CD8-positive, alpha-beta T cell (primary cell): ENCODE measurements at places on chromosomes 16 and 17. TPM values are rescaled to one million over a fixed set of nuclear protein-coding genes. Genes with fewer than 3 reads are reported as not detected.

The MPP3 gene
- total RNA-seq, result not detected

The TEKT1 gene
- not detected for total RNA-seq

The TNFRSF13B gene
- total RNA-seq, result not detected

The SMARCD2 gene
- 121 TPM for total RNA-seq

The FOXJ1 gene
- total RNA-seq, result 2.7 TPM

The TEX19 gene
- not detected for total RNA-seq

The KRT33A gene
- not detected for total RNA-seq

The USP43 gene
- total RNA-seq, result 0.30 TPM

DNA sequence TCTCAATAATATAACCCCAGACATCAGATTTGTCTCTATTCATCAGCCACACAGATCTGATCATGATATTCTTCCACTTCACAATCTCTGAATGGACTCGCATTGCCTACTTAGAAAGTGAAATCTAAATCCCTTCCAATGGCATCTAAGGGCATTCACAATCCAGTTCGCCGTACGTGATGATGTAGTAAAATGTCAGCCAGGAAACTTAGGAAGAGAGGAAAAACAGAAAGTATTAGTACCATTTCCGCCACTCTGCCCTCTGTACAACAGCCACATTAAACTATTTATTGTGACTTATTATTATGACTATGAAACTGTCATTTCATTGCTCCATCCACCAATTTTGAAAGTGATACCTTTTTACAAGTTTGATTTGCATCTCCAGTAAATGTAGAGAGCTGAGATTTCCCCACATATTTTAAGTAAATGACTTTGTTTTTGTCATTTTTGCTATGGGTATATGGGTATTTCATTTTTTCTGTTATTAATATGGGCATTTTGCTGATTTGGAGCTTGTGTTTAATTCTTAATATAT lies 69.4 kb upstream of the SMIM36 start:
- no peak for DNase-seq

GRCh38 chr16:84239909-84240308 lies at the start of gene KCNG4:
Gene KCNG4 (minus strand): TSS chr16:84240012. CDS start chr16:84237485, 2,527 bp downstream.
- DNase-seq, result no peak

DNA sequence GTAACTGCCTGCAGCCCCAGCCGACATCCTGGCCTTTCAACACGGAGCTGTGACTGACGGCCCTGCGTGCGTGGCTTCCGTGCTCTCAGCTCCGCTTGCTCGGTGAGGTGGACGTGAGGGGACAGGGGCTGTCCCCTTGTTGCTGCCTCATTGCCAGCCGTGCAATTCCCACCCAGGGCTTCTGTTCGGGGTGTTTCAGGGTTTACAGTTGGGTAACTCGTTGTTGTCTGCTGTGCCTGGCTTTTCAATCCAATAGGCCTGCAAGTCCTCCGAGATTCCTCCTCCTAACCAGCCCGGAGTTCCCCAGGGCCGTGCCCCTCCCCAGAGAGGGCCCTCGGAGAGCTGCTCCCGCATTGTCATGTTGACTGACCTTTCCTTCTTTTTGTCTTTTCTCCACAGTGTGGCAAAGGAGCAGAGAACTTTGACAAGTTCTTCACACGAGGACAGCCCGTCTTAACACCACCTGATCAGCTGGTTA lies 31.4 kb upstream of the CACNG5 start:
- DNase-seq, result no peak

DNA sequence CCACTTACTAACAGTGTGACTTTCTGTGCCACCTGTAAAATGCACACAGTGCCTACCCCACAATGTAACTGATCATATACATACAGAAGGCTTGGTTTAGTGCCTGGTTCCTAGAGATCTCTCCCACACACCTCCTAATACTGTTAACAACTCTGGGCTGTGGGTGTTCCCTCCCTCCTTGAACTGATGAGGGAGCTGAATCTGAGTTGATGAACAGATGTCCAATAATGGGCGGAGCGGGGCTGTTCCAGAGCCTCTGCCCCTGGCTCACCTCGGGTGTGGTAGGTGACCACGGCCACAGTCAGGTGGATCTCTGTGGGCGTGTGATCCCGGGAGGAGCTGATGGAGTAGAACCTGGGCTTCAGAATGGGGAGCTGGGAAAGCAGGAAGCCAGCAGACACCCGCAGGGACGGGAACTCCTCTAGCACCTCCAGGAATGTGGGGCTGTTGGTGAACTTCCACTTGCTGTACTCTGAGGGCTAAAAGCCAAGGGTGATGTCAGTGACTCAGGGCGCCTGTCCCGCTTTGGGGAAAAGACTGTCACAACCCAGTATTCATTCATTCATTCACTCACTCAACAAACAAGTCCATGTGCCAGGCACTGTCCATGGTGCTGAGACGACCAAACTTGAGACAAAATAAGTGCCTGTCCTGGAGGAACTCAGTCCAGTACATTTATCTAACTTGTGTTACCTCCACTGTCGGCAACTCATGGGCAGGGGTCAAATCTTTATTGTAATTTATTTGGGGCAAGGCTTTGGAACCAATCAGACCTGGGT lies 37.6 kb downstream of the NOS2 start:
- no peak for DNase-seq

- no peak for DNase-seq
Measured at GRCh38 chr17:80297996-80298560, 37.4 kb downstream of the RNF213 start.
